ENCODE measurements at places on chromosomes 11 and 22. TPM values are rescaled to one million over a fixed set of nuclear protein-coding genes. Genes with fewer than 3 reads are reported as not detected.

GRCh38 chr22:44244265-44244822 is 63.6 kb downstream of the PARVG start:
- no peak overlapping the region for H3K27ac ChIP-seq
- DNase-seq = no peak
- no peaks in the 10 kb centered on the region for H3K27me3 ChIP-seq
- H3K36me3 ChIP-seq = no peaks in the 10 kb centered on the region

GRCh38 chr11:47271961-47272661 is 2.2 kb downstream of the MADD start:
- no peak overlapping the region for H3K4me3 ChIP-seq
- DNase-seq = peak; percentile 70
- H3K27me3 ChIP-seq = no peaks in the 10 kb centered on the region
- peaks cover 34% of the 10 kb centered on the region for H3K36me3 ChIP-seq
- H3K4me1 ChIP-seq = peaks cover 37% of the 10 kb centered on the region

GRCh38 chr11:115653926-115654325 is 149.7 kb upstream of the CADM1 start:
- no peak for DNase-seq
- no peak overlapping the region for H3K4me3 ChIP-seq
- H3K27me3 ChIP-seq = no peaks in the 10 kb centered on the region
- no peaks in the 10 kb centered on the region for H3K4me1 ChIP-seq
- no peak overlapping the region for H3K27ac ChIP-seq
- no peaks in the 10 kb centered on the region for H3K36me3 ChIP-seq

DNA sequence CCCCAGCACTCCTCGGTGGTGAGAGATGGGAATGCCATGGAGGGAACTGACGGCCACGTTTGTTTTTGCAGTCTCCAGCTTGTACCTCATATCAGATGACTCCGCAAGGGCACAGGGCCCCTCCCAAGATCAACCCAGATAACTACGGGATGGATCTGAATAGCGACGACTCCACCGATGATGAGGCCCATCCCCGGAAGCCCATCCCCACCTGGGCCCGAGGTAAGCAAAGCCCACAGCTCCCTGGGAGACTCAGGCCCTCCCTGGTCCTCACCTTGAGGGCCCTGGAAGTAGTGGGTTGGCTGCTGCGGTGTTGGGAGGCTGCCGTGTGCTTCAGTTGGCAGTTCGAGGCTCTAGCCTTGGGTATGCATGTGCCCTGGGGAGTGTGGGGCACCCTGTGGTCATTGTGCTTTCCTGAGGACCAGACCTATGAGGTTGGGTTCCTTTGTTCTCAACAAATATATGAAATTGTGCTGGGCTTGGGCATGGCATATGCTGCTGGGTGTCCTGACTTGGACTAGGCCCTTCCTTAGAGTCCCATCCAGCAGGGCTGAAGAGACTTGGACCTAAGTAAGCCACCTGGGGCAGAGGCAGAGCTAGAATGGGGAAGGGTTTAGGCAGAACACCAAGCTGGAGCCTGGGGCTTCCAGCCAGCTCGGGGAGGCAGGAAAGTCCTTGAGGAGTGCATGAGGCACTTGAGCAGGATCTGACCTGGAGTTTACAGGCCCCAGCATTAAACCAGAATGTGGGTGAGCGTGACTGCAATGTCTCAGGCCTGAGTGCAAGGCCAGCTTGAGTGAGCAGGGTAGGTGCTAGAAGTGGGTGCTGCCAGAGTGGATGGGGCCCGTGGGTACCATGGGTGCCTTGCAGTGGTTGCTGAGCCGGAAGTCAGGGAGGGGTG is 26.4 kb downstream of the INCENP start:
- no peak overlapping the region for H3K4me3 ChIP-seq
- no peaks in the 10 kb centered on the region for H3K27me3 ChIP-seq
- no peak for DNase-seq
- H3K4me1 ChIP-seq = no peaks in the 10 kb centered on the region
- H3K36me3 ChIP-seq = peaks cover 80% of the 10 kb centered on the region

DNA sequence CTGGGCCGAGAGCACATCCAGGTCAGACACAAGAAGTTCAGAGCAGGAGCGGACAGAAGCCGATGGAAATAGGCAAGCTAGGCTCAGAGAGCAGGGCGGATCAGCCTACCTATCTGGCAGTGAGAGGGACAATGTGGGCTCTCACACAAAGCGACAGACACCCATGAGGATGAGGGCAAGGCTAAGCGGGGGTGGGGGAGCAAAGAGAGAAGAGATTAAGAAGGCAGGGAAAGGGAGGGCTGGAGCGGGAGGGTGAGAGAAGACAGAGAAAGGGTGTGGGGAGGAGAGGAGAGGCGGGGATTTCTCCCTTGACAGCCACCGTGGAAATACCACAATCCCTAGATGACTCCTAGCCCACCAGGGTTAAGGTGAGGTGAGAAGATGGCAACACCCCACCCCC is 57.9 kb downstream of the BUD13 start:
- H3K4me1 ChIP-seq = no peaks in the 10 kb centered on the region
- DNase-seq = no peak
- no peak overlapping the region for H3K27ac ChIP-seq
- H3K36me3 ChIP-seq = no peaks in the 10 kb centered on the region
- no peaks in the 10 kb centered on the region for H3K27me3 ChIP-seq

- H3K4me1 ChIP-seq = peaks cover 37% of the 10 kb centered on the region
- H3K4me3 ChIP-seq = no peak overlapping the region
- DNase-seq = no peak
- H3K27me3 ChIP-seq = no peaks in the 10 kb centered on the region
- H3K36me3 ChIP-seq = no peaks in the 10 kb centered on the region
- peak overlapping the region; percentile 66 for H3K27ac ChIP-seq
These were observed 147.6 kb downstream of the FBXO7 start for GRCh38 chr22:32622004-32622743.

DNA sequence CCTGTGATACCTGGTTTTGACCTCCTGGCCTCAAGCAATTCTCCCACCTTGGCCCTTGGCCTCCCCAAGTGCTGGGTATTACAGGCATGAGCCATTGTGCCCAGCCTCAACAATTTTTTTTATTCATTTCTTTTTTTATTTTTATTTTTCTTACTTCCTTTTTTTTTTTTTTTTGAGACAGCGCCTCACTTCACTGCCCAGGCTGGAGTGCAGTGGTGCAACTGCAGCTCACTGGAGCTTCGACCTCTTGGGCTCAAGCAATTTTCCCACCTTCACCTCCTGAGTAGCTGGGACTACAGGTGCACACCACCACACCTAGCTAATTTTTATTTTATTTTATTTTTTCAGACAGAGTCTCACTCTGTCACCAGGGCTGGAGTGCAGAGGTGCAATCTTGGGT is 25.5 kb upstream of the CECR2 start:
- H3K36me3 ChIP-seq = no peaks in the 10 kb centered on the region
- no peaks in the 10 kb centered on the region for H3K4me1 ChIP-seq

Gene FAM180B
- total RNA-seq = not detected

Gene RFPL1
- not detected for total RNA-seq

Gene SPDYC
- not detected for total RNA-seq

Gene TRIM51
- total RNA-seq = not detected

Gene HBB
- 202 TPM for total RNA-seq

All from stomach (tissue), 19 donors.